ENCODE measurements at places on chromosomes 11 and 22. TPM values are rescaled to one million over a fixed set of nuclear protein-coding genes. Genes with fewer than 3 reads are reported as not detected.

Gene CLDN25
- total RNA-seq = not detected

DNA sequence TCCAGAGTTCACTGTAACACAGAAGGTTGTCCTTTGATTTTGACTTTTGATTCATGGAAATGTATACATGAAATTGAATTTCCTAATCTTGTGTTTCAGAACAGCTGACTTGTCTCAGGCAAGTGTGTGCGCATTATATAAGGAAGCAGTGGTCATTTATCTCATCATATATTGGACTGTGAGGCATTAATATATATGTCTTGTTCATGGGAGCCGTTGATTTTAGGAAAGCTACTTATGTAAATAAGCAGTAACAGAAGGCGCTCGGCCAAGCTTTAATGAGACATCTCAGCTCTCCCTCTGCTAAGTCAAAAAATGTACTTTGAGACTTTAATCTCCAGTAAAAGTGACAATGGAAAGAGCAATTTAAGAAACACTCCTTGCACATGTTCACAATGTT, 100.5 kb downstream of the PDHX start:
- DNase-seq = no peak

DNA sequence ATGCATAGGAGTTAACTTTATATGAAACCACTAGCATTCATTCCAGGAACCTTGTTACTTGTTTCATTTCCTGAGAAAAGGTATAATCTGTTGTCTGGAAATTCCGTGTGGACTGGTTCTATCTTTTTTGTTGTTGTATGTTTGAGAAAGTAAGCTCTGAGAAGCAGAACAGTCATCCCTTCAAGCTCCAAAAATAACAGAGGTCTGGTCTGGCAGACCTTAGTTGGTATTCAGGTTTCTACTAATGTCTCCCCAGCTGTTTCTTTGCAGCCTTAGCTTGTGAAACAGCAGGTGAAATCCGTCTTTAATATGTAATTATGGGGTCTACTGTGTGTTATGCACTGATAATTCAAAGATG, 2.4 kb downstream of the RNF121 start:
- DNase-seq = no peak

- DNase-seq = peak; percentile 32
Observed at GRCh38 chr11:119474682-119475596, 52.0 kb upstream of the THY1 start.
